ENCODE measurements at places on chromosomes 2 and 18.

GRCh38 chr2:174877301-174877700 is 113.0 kb upstream of the CHRNA1 start:
- no peak for DNase-seq

DNA sequence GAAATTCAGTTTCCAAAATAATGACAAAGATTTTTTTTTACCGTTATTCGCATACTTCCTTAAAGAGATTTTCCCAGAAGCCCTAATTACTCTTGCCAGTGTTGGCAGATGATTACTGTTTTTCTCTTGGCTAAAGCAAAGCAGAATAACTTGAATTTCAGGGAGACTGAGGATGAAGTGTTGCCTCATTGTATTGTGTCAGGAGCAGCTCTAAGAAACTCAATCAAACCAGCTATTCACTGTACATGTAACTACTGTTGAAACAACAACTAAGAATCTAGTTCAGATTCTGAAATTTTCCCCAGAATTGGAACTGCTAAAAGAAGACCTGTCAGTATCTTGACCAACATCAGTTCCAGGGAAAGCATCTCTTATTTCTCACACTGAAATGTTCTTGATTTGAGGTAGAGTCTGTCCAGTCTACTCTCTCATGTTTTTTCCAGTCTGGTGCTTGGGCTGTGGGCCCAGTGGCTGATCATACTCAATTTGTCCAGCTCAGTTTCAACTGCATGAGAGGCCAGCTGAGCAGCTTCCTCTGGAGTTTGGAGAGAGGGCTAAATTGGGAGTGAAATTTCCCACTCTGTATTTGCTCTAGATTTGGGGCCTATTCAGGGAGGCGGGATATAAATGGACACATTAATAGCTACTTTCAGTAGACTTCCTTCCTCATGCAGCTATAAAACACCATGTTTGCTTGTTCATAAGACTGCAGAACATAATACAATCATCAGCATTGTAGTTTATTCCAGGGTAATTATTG is 78.5 kb downstream of the PPP1R1C start:
- no peak for DNase-seq

DNA sequence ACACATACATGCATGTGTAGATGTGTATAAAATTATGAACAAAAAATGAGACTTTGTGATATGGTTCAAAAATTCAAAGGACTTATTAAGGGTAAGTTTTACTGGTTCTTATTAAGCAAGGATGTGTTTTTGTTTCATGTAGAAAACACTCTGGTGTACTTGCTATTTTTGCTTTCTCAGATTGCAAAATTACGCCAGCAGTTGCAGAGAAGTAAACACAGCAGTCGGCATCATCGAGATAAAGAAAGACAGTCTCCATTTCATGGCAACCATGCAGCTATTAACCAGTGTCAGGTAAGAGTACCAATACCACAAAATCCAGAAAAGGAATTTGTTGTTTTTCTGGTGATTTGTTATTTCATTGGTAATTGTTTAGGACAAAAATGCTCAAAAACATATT is 91.3 kb downstream of the FAM117B start:
- no peak for DNase-seq

DNA sequence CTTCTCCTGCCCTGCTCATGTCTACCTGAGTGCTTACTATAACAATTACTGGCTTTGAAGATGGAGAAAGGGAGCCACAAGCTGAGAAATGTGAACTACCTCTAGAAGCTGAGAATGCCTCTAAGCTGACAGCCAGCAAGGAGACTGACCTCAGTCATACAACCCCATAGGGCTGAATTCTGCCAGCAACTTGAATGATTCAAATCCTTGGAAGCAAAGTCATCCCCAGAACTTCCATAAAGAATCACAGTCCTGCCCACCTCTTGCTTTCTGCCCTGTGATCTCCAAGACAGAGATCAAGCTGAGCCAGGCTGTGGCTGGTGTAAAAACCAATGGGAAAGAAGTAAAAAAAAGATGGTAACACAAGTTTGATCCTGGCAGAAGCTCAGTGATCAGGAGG is 288.2 kb upstream of the SPHKAP start:
- no peak for DNase-seq

DNA sequence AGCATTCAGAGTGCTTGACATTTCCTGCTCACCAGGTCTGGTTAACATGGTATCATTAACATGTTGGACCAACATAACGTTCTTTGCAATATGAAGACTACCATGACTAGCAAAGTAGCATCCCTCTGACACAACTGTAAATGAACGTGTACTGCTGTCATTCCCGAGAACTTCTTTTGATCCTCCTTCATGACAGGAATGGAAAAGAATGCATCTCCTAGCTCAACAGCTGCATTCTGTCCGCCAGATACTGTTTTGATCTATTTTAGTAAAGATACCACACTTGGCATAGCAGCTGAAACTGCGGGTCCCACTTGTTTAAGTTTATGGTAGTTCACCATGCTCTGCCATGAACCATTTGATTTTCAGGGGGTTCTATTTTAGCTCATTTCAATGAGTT is 144.2 kb upstream of the PARD3B start:
- DNase-seq: no peak

GRCh38 chr2:9703085-9703678 is 72.4 kb upstream of the YWHAQ start:
- DNase-seq: peak; percentile 82

GRCh38 chr2:215754546-215754945 is 258.8 kb downstream of the MREG start:
- no peak for DNase-seq

DNA sequence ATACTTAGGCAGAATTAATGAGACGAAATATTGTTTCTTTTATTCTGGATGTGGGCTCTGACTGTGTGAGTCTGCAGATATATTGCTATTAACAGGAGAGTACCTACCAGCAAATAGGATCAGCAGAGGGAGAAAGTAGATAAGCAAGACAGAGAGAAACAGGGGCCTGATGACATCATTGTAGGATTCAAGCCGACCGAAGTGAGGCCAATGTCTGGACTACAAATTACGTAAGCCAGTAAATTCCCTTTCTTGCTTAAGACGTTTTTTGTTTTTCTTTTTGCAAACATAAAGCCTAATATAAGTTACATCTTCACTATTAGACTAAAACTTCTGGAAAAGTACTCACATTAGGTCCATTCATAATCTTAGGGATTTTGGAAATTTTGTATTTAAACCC is 21.4 kb upstream of the PTPRM start:
- no peak for DNase-seq

GRCh38 chr18:55252901-55253300 is 293.6 kb upstream of the CCDC68 start:
- no peak for DNase-seq

DNA sequence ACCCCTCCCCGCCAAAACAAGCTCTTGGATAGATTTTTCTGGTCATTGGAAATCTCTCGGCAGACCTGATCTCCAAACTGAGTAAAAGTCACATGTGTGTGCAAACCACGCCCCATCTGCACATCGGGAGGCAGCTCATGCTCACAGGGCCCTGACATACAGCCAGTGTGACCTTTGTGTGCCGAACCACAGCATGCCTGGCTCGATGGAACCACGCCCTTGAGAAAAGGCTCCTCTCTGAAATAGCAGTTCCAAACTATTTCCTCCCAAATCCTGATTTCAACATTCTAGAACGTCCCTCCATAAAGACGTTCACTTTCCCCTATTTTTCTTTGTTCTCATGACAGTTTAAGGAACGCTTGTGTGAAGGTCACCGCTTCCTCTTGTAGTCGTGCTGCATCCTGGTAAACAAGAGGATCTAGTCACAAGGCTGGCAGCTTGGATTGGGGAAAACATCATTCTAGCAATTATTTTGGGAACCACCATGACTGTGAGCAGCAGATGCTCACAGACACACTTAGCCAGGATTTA is 59.3 kb upstream of the MAP4K4 start:
- no peak for DNase-seq

DNA sequence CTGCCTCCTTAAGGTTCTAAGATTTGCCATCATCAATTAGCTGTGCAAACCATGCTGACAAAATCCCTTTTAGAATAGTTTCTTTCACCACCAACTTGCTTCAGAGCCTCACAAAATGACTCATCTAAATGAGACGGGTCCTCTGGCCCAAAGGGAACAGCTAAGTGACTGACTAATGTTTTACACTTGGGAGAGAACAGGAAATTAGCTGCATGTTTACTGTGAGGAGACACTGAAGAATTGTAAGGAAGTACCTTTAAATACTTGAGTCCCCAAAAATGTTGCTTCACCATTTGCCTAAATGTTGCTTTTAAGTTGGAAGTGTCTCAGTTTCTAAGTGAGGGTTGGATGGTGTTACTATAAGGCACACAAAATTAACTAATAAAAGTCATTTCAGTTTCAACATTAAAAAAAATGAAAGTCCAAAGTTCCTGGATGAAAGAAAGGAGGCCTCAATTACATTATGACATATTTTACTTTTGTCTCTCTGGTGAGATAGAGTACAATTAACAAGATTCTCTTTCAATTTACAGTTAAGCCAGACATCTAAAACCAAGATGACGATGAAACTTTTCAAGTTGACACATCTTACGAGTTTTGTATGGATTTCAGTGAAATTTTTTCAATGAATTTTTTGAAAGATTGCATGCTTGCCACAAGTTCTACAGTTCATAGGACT is 229.1 kb upstream of the FN1 start:
- no peak for DNase-seq

GRCh38 chr2:107062599-107063220 is 176.7 kb upstream of the ST6GAL2 start:
- no peak for DNase-seq

- DNase-seq: no peak
Measured at GRCh38 chr2:152477347-152478092, 142.5 kb downstream of the FMNL2 start.

DNA sequence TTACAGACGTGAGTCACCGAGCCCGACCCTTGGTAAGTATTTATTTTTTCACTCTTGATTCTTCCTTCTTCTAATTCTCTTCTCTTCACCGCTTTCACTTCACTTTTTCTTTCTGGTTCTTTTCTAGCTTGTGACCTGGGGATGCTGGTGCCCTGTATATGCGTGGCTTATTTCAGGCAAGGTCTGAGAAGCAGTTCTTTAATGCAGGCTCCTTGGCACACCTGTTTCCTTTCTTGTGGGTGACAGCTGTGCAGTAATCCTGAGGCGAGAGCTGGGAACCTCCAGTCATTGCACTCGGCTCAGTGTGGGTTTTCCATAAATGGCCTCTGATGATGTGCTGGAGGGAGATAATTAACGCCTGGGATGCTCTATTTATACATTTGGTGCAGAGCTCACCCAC is 193.8 kb downstream of the TSN start:
- no peak for DNase-seq

GRCh38 chr18:74951165-74951760 is 257.7 kb downstream of the PTGR3 start:
- no peak for DNase-seq

GRCh38 chr2:239724851-239725550 is 300.1 kb downstream of the NDUFA10 start:
- peak; percentile 58 for DNase-seq

DNA sequence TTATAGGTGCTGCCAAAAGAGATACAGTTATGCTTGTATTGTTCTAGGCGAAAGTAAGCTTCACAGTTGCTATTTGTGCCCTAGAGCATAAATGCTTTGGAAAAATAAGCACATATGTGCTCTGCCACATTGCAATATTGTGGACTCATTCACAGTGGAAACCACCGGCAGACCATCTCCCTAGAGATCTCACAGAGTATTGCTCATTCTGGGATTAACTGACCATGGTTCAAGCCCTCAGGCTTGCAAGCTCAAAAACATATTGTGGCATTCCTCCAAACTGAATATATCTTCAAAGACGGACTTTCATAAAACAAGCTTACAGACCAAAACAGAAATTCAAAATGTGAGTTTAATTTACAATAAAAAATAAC is 158.2 kb upstream of the CCDC150 start:
- DNase-seq: no peak

- no peak for DNase-seq
Measured at GRCh38 chr2:22855081-22855480, 529.9 kb upstream of the KLHL29 start.

GRCh38 chr2:237533668-237534161 is 32.7 kb upstream of the PRLH start:
- no peak for DNase-seq

DNA sequence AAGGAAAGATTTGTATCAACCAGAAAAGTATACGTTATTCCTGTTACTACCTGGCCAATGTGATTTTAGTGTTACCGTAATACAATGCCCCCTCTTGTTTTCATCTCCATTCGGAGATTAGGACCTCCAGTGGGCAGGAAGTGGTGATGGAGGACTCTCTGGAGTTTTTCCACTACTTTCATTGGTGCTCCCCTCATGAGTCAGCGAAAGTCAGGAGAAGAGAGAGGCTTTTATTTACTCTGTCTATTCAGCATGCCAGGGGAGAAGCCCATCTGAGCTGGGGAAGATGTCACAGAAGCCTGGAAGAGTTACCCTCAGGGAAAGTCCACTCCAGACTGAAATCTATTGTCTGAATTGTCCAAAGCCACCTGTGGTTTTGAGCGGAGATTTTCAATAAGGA is 88.2 kb upstream of the THUMPD2 start:
- no peak for DNase-seq

GRCh38 chr2:196205881-196206435 is 34.6 kb upstream of the STK17B start:
- DNase-seq: no peak

DNA sequence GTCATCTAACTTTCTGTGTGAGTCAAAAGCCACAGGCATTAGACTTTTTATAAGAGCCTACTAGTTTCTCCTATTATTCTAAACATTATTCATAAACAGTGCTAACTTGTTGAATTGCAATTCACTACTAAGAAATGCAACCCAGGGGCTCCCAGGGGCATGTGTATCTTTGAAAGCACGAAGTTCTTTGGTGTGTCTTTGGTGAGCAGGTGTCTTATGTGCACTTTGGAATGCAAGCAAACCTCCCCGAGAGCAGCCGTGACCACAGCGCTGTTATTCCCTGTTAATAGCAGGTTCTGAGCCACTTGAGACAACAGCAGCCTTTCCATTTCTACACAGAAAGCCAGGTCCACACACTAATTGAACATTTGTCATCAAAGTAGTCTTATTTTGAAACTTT is 123.5 kb downstream of the PRKRA start:
- DNase-seq: no peak

DNA sequence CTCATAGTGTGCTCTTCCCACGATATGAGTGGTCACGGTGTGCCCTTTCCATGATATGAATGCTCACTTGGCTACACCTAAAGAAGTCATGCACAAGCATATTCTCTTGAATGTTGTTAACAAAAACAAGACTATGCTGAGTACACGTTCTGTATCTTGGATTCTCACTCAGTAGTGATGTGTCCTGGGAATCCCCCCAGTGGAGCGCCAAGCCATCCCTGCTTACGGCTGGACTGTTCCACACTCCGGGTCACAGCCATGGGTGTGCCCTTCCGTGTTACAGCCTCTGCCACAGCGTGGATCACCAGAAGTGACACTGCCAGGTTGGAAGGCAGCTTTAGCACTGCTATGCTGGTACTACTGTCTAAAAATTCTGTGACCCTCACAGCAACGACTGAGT is 59.1 kb downstream of the TPO start:
- no peak for DNase-seq

All from suprapubic skin (tissue), 4 donors.